ENCODE measurements at places on chromosomes 2 and 18.
A peak's percentile ranks its signal among the peaks of the same experiment; 100 is the strongest.

DNA sequence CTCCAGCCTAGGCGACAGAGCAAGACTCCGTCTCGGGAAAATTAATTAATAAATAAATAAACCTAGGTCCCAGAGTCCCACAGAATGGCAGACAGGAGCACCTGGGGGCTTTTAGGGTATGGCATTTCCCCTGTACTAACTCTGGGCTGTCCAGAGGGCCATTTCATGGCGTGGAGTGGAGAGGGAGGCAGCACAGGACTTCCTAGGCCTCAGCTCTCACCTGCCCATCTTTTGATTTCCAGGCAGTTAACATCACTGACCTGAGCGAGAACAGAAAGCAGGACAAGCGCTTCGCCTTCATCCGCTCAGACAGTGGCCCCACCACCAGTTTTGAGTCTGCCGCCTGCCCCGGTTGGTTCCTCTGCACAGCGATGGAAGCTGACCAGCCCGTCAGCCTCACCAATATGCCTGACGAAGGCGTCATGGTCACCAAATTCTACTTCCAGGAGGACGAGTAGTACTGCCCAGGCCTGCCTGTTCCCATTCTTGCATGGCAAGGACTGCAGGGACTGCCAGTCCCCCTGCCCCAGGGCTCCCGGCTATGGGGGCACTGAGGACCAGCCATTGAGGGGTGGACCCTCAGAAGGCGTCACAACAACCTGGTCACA is 5.1 kb downstream of the IL1RN start:
- DNase-seq = no peak

DNA sequence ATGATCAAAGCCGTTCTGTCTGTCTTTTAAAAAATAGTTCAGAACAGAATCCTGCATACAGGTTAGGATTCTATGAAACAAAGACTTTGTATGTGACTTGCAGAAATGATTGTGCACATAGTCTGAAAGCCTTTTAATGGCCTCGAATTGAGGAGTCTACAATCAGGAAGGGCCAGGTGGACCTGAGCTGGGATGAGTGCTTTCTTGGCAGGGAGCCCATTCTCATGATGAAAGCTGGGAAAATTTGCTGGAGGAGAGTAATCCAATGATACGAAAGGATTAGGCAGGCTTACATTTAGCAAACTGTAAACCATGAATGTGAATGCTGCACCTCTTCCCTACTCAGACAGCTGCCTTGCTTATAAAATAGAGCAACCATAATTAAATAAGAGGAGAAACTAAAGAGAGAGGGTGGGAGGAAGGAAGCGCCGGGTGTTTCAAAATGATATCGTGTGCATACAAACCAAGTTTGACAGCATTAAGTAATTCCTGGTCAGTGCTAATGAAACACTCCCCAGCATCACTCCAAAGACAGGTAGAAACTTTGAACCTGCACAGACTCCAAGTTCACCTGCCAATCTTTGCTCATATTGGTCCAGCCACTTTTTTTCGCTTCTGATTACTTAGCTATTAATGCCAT is 23.7 kb upstream of the CXCR4 start:
- DNase-seq = no peak

GRCh38 chr18:56532176-56532840 is 106.1 kb downstream of the TXNL1 start:
- no peak for DNase-seq

- no peak for DNase-seq
Measured at GRCh38 chr2:106812841-106813240, 73.1 kb downstream of the ST6GAL2 start.

- no peak for DNase-seq
Measured at GRCh38 chr2:146981921-146982320, 862.9 kb upstream of the ACVR2A start.

- peak; percentile 77 for DNase-seq
Measured at GRCh38 chr2:96142217-96143113, 2.8 kb downstream of the DUSP2 start.

GRCh38 chr18:49500201-49500921 is 13.3 kb upstream of the C18orf32 start:
- DNase-seq = no peak

GRCh38 chr2:134327367-134327766 is 73.5 kb downstream of the MGAT5 start:
- DNase-seq = no peak

DNA sequence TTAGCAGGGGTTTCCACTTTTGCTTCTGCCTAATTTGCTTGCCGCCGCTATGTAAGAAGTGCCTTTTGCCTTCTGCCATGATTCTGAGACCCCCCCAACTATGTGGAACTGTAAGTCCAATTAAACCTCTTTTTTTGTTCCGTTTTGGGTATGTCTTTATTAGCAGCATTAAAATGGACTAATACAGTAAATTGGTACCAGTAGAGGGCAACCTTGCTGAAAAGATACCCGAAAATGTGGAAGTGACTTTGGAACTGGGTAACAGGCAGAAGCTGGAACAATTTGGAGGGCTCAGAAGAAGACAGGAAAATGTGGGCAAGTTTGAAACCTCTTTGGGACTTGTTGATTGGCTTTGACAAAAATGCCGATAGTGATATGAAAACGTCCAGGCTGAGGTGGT is 216.1 kb upstream of the FSIP2 start:
- no peak for DNase-seq

DNA sequence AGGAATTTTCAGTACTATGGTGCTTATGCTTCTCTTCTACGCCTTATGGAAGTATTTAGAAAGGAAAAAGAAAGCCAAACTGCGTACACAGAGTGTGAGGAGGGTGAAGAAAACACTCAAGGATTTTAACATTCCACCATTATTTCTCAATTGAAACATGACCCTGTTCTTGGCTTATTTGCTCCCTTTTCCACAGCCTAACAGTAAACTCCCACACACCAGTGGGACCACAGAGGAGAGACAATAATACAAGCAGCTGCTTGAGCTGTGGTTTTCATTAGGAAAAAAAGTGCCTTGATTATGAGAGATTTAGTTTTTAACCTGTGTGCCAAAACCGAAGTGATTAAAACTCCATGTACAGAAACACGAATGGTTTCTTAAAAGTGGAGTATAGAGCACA is 134.3 kb downstream of the MEP1B start:
- no peak for DNase-seq

DNA sequence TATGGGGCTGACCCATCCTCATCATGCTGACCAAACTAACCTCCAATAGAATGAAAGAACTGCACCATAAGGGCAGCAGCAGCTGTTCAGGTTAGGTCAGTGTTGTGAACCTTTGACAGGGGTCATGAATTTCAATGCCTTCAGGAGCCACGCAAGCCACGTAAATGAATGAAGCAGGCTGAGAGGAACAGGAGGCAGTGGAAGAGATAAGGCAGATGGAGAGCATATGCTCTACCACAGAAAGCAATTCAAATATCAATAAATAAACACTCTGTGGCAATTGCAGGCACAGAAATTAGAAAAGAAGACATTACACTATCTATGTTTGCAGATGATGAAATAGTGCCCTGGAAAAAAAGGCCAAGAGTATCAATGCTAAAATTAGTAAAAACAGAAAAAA is 56.3 kb downstream of the SCG2 start:
- DNase-seq = no peak

DNA sequence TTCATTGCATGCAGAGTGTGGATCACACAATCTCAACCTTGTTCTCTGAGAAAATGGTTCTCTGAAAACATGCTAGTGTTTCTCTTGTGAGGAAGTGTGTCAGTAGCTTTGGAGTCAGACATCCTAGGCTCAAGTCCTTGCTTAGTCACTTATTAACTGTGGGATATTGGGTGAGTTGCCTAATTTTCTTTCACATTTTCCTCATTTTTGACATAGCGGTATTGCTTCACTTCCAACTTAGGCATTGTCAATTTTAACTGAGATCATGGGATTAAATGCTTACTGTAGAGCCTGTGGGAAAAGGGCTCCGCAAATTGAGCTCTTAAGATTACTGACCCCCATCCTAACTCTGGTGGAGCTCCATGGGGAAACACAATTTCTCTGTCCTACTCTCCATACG is 622.2 kb downstream of the CNTNAP5 start:
- DNase-seq = no peak

- DNase-seq = no peak
Measured at GRCh38 chr2:123917241-123917640, 107.8 kb upstream of the CNTNAP5 start.

DNA sequence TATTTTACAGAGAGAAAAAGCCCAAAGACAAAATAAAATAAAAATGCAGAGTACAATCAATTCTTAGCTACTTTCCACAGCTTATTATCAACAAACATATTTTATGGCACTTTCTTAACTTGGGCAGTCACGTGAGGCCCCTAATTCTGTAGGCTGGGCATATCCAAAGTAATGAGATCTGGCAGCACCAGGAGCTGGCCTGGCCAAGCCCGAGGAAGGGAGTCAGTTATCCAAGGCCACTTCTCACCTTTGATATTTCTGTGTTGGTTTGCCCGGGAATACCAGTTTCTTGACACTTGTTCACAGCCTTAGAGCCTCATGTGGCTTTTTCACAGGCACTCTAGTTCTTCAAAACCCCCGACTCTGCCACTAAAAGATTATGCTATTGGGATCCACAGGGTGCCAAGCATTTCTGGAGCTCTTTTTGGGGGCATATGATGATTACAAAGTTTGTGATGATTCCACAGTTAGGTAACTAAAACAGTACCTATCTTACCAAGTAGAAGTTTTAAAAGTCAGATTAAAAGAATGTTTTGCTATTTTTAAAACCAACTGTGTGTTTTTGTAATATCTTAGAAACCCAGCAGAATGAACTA is 90.4 kb downstream of the MEP1B start:
- no peak for DNase-seq

DNA sequence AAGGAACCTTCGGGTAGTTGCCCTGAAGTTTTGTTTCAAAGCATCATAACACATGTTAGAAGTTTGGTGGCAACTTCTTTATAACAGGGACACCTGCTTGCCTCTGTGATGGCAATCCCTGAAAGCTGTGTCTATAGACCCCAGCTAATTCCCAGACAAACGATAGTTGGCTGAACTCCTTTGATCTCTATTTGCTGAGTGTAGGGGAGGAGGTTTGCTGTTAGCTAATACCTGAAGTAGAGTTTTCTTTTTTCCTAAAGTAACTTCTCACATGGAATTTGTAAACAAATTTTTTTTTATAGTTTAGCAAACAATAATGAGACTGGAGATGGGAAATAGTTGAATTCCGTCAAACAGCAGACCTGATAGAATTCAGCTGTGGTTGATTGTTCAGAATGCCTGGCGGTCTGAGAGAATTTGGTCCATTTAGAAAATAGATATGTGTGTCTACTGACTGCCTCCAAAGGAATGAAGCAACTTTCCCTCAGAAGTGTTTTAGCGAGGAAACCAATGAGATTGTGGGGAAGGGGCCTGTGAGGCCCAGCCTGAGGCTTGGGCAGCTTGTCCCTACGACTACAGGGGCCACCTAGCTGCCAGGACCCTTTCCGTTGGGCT is 123.5 kb upstream of the EPAS1 start:
- DNase-seq = no peak

GRCh38 chr18:58758606-58759005 is 87.3 kb downstream of the MALT1 start:
- DNase-seq = no peak

- no peak for DNase-seq
Measured at GRCh38 chr18:36560187-36560586, 262.7 kb downstream of the FHOD3 start.

- DNase-seq = peak; percentile 18
Measured at GRCh38 chr2:136327162-136327852, 209.4 kb upstream of the CXCR4 start.

- no peak for DNase-seq
Measured at GRCh38 chr2:156680266-156680665, 244.1 kb downstream of the GPD2 start.

DNA sequence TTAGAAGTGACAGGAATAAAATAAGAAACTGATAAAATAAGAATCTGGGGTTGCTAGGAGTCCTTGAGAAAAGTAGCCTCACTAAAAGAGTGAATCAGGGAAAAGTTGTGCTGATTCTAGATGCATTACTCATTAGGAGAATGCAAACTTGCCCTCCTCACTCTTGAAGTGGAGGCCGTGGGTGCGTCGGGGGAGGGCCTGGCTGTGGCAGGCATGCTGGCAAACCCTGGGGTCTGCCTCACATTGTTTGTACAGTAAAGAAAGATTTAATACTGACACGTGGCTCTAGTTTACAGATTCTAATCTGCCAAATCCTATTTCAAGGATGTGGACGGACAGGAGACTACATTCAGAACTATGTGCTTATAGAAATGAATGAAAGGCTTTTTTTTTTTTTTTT is 41.9 kb downstream of the TANC1 start:
- no peak for DNase-seq

- DNase-seq = no peak
Measured at GRCh38 chr18:5824370-5824984, 70.8 kb downstream of the TMEM200C start.

- no peak for DNase-seq
Measured at GRCh38 chr2:225740086-225740485, 340.6 kb downstream of the NYAP2 start.

DNA sequence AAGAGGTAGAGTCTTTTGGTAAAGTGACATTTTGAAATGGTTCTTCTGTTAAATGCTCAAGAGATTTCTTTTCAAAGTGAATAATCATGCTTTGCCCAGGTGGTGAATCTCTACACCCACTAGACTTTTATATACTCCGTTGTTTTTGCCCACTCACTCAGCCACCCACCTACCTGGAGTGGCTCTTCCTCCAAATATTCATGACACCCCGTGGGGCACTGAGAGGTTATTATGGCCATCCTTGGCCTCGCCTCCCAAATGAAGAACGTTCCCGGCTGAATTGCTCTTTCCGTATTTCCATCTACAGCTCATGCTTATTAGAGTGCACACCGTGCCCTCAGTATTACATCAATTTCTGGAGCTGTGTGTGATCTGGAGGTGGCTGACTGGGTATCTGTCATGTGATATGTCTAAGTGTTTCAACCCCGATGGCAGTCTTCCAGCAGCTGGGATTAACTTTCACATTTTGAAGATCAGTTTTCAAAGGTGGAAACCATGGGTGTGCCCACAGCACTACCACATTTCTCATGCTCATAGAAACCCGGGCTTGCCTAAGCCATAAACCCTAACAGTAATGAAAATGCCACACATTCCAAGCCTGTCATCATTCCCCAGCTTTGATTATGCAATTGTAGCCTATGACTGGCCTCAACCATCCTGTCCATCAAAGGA is 406.6 kb upstream of the MMADHC start:
- DNase-seq = no peak

DNA sequence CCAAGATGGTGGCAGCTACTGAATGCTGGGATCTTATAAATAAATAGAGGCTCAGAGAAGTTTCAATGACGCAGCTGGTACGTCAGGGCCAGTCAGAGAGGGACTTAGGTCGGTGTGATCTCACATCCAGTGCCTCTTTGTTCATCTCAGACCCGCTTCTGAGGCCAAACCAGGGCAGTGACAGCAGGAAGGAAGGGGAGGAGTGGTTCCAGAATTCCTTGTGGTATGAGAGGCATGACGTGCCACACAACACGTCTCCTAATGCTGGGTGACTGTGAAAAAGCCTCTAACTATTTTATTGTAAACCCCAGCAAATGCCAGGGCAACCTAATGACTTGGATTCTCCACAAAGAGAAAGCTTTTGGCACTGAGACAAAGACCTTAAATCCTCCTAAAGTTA is 423.3 kb downstream of the LPIN1 start:
- no peak for DNase-seq

DNA sequence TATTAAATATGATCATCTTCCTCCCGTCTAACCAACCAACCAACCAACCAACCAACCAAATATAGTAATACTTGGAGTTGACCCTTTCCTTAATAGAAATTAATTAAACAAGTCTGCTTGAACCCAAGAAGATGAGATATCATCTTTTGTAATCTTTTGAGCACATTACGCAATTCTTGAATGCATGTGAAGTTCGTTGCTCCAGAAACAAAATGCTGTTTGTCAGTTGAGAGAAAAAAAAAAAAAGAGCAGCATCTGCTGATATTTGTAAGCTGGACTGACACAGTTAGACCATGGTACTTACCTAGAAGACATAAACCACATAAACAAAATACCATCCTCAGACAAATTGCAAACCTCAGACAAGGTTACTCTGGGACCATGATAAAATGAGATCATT is 9.2 kb upstream of the SERPINB2 start:
- DNase-seq = no peak

Data from K562 (cell line).